Stimulated activated CD4-positive, alpha-beta T cell treated with anti-CD3 and anti-CD28 coated beads, Interleukin-15, amount 100 ng/mL, for 24 hours (primary cell): ENCODE measurements at places on chromosomes 3 and 15.

- DNase-seq = no peak
These were observed 95.9 kb upstream of the ATP2B2 start for GRCh38 chr3:10601151-10601856.

- DNase-seq = peak; percentile 30
These were observed 464.1 kb downstream of the RAP2B start for GRCh38 chr3:153626158-153626557.

GRCh38 chr3:4613366-4613765, 120.2 kb downstream of the ITPR1 start:
- DNase-seq = no peak

- no peak for DNase-seq
These were observed 22.7 kb upstream of the STARD5 start for GRCh38 chr15:81346611-81347010.

DNA sequence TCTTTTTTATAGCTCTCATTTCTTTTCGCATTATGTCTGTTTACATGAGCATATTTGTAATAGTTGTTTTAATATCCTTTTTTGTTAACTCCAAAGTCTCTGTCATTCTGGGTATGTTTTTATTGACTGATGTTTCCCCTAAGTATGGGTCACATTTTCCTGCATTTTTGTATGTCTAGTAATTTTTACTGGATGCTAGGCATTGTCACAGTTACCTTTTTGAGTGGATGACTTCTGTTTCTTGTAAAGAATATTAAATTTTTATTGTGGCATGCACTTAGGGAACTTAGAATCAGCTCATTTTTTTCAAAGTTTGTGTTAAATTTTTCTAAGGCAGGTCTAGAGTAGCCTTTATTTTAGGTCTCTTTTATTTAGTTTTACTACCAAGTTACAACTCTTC, 40.7 kb downstream of the ANAPC13 start:
- no peak for DNase-seq

DNA sequence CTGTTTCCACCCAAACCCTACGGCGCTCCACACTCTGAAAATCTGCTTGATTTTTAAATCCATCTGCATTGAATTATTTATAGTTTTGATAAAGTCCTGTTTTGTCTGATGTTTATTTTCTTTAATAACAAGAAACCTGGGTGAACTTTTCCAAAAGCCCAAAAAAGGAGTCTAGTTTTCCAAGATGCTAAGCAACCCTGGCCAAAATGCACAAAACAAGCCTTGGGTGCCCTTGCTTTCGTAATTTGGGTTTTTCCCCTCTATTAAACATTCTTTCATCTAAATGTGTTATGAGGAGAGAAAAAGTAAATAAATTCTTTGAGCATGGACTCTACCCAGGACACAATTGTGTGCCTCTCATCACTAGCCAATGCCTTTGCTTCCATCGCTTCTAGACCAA, 468.9 kb downstream of the MCTP2 start:
- DNase-seq = no peak
